Left lung (tissue), 14 donors: ENCODE measurements at places on chromosomes 7 and 10. TPM values are rescaled to one million over a fixed set of nuclear protein-coding genes. Genes with fewer than 3 reads are reported as not detected.

Gene EVX1
- polyA plus RNA-seq = not detected

Gene PRTFDC1
- polyA plus RNA-seq = 49.6 TPM

Gene PAXIP1
- polyA plus RNA-seq = 19.3 TPM

Gene PLEKHA8
- polyA plus RNA-seq = 16.1 TPM

Gene LRRC4
- 10.6 TPM for polyA plus RNA-seq
